Fibroblast of skin of abdomen (primary cell): ENCODE measurements at places on chromosomes 13 and 19.

DNA sequence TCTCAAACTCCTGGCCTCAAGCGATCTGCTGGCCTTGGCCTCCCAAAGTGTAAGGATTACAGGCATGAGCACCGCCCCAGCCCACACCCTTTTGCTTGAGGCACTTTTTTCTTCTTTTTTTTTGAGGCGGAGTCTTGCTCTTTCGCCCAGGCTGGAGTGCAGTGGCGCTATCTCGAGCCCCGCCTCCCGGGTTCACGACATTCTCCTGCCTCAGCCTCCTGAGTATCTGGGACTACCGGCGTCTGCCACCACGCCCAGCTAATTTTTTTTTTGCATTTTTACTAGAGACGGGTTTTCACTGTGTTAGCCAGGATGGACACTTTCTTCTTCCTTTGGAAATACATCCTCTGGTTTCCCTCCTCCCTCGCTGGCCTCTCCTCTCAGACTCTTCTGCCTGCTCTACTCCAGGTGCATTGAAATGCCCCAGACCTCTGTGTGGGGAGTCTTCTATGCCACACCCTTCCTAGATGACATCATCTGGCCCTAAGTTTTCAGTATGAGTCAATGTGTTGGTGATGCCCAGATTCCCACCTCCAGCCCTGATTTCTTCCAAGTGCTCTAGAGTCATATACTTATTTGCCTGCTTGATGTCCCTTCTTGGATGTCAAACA is 20.7 kb upstream of the TPT1 start:
- no peak for DNase-seq

DNA sequence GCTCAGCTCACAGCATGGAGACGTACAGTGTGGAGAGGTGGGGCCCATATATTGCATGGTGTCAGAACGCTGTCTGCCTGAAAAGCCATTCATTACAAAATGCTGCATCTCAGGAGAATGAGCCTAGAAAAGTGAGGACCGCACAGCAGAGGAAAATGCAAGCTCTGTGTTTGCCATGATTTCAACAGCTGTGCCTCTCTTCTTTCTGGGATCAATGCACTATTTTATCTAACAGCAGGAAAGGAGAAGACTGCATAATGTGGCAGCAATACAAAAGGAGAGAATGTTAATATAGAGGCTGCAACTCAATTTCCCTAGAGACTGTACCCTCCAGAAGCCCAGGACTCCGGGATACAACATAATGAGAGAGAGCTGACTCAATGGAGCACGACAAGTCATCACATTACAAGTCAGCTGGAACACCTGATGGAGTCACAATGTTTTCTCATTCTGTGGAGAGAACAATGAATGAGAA is 368.0 kb downstream of the FGF14 start:
- DNase-seq: no peak

- no peak for DNase-seq
These were observed 26.4 kb downstream of the CLEC4M start for GRCh38 chr19:7789447-7789846.

- DNase-seq: no peak
These were observed 66.8 kb downstream of the MRPL57 start for GRCh38 chr13:21243045-21243897.
